IgD-negative memory B cell (primary cell): ENCODE measurements at places on chromosomes 2 and 18. TPM values are rescaled to one million over a fixed set of nuclear protein-coding genes. Genes with fewer than 3 reads are reported as not detected.

CDK15 gene
- polyA plus RNA-seq = not detected

CNNM3 gene
- polyA plus RNA-seq = 3.5 TPM

CYTIP gene
- polyA plus RNA-seq = 83.6 TPM

ACKR3 gene
- polyA plus RNA-seq = 1.4 TPM

GLI2 gene
- polyA plus RNA-seq = not detected

FEZ2 gene
- polyA plus RNA-seq = 2.3 TPM

EDAR gene
- polyA plus RNA-seq = 0.26 TPM

APCDD1 gene
- not detected for polyA plus RNA-seq

IL36A gene
- not detected for polyA plus RNA-seq

ABCB6 gene
- polyA plus RNA-seq = 1.2 TPM

NR4A2 gene
- polyA plus RNA-seq = 22.7 TPM

GPR155 gene
- polyA plus RNA-seq = 1.6 TPM

SNTG2 gene
- not detected for polyA plus RNA-seq

EHBP1 gene
- 10.2 TPM for polyA plus RNA-seq

CRYBA2 gene
- not detected for polyA plus RNA-seq

INO80B gene
- 11.4 TPM for polyA plus RNA-seq

QPCT gene
- polyA plus RNA-seq = 1.8 TPM

EVA1A gene
- polyA plus RNA-seq = not detected

CDH7 gene
- polyA plus RNA-seq = not detected

CCDC138 gene
- 8.6 TPM for polyA plus RNA-seq

TOGARAM2 gene
- 0.28 TPM for polyA plus RNA-seq

ANKRD30B gene
- not detected for polyA plus RNA-seq

CHRNA1 gene
- 0.40 TPM for polyA plus RNA-seq

ANKRD30BL gene
- polyA plus RNA-seq = 0.64 TPM

IRS1 gene
- 0.21 TPM for polyA plus RNA-seq
